ENCODE measurements at places on chromosomes 4 and X. TPM values are rescaled to one million over a fixed set of nuclear protein-coding genes. Genes with fewer than 3 reads are reported as not detected.

The GABRG1 gene
- not detected for total RNA-seq

The PAGE2 gene
- not detected for total RNA-seq

The CCKAR gene
- not detected for total RNA-seq

The H2BW2 gene
- not detected for total RNA-seq

The SSX3 gene
- not detected for total RNA-seq

The PCYT1B gene
- total RNA-seq = under 0.01 TPM

The PRICKLE3 gene
- 5.0 TPM for total RNA-seq

The SLC26A1 gene
- 0.22 TPM for total RNA-seq

The SLC9B1 gene
- total RNA-seq = 0.14 TPM

The WNK3 gene
- 0.29 TPM for total RNA-seq

The PHEX gene
- 0.44 TPM for total RNA-seq

The SPINK2 gene
- not detected for total RNA-seq

The IL21 gene
- total RNA-seq = not detected

The RAB9B gene
- total RNA-seq = not detected

The FAT1 gene
- total RNA-seq = 122 TPM

The GSX2 gene
- not detected for total RNA-seq

The ESX1 gene
- total RNA-seq = not detected

The DUSP21 gene
- total RNA-seq = not detected

The EOLA2 gene
- 21.9 TPM for total RNA-seq

The CCNB3 gene
- total RNA-seq = 2.6 TPM

The GJB1 gene
- not detected for total RNA-seq

The FAM236A gene
- not detected for total RNA-seq

The EXOC1 gene
- 37.4 TPM for total RNA-seq

The PPP1R2C gene
- total RNA-seq = not detected

The P2RY4 gene
- 0.14 TPM for total RNA-seq

The VCX gene
- total RNA-seq = not detected

The BTK gene
- not detected for total RNA-seq

The NHSL2 gene
- 1.4 TPM for total RNA-seq

The RBM3 gene
- 367 TPM for total RNA-seq

The NEUROG2 gene
- total RNA-seq = not detected

The TMEM150C gene
- total RNA-seq = not detected

The GAGE13 gene
- not detected for total RNA-seq

The ITGB1BP2 gene
- 2.0 TPM for total RNA-seq

The NALF2 gene
- not detected for total RNA-seq

The TMEM156 gene
- total RNA-seq = 3.7 TPM

The PIR gene
- total RNA-seq = 9.4 TPM

The NDUFA1 gene
- total RNA-seq = 29.1 TPM

The ATOH1 gene
- total RNA-seq = not detected

The CCDC158 gene
- not detected for total RNA-seq

The SUPT20HL2 gene
- total RNA-seq = 0.43 TPM

The AKAP17A gene
- 35.5 TPM for total RNA-seq

The NDP gene
- total RNA-seq = not detected

The BMPR1B gene
- total RNA-seq = under 0.01 TPM

The GPRIN3 gene
- 0.57 TPM for total RNA-seq

The EIF2S3 gene
- 364 TPM for total RNA-seq

The RBM46 gene
- total RNA-seq = not detected

The NUDT10 gene
- total RNA-seq = 0.14 TPM

The PGAM4 gene
- total RNA-seq = not detected

The PLXNB3 gene
- total RNA-seq = 4.6 TPM

The CAPN6 gene
- not detected for total RNA-seq

The ADH1A gene
- not detected for total RNA-seq

The LRRC66 gene
- 0.22 TPM for total RNA-seq
